ENCODE measurements at places on chromosomes 16 and 17. TPM values are rescaled to one million over a fixed set of nuclear protein-coding genes. Genes with fewer than 3 reads are reported as not detected.

- DNase-seq, result no peak
- peak overlapping the region; percentile 75 for H3K4me3 ChIP-seq
- H3K27me3 ChIP-seq, result no peaks in the 10 kb centered on the region
- peaks cover 32% of the 10 kb centered on the region for H3K36me3 ChIP-seq
- no peak overlapping the region for H3K27ac ChIP-seq
- no peaks in the 10 kb centered on the region for H3K4me1 ChIP-seq
These were observed 504 bp upstream of the COPRS start for GRCh38 chr17:31859487-31860008.

DNA sequence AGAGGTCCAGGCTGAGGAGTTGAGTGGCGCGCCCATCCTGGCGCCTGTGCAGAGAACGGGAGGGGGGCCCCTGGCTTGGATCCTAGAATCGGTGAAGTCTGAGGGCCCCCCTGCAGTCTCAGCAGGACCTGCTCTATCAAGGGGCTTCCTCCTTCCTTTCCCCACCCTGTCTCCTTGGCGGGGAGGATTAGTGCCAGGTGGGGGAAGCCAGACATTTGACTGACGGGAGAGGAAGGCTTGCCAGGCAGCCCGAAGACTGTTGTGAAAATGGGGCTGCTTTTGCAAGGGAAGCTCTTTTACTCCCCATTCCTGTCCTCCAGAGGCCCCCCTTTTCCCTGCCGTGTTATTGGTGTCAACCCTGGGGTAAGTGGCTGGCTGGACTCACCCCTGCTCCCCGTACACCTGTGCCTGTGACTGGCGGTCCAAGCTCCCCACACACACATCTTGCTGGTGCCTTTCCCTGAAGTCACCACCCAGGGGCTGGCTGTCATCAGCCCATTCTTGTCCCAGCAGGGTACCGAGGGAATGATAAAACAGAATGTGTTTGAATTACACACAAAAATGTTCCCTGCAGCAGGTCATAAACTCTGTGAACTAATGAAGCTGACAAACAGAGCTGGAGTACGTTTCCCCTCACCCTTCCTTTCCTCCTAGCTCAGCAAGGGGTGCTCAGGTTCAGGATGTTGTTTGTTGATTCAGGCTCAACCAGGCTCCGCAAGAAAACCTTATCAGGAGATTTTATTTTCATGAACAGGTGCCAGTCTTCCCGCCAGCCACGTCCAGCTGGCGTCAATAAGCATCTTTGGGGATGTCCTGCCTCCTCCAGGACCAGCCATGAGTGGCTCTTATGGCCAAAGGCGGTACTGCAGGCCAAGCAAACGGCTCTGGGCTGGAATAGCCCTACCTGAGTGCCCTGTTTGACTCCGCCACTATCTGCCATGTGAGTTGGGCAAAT lies 4.4 kb upstream of the ARMC7 start:
- H3K27ac ChIP-seq, result no peak overlapping the region
- H3K27me3 ChIP-seq, result no peaks in the 10 kb centered on the region
- peaks cover 19% of the 10 kb centered on the region for H3K4me1 ChIP-seq
- peak; percentile 98 for DNase-seq
- H3K4me3 ChIP-seq, result no peak overlapping the region

The IRX3 gene
- 15.6 TPM for total RNA-seq

The KRTAP1-5 gene
- not detected for total RNA-seq

GRCh38 chr17:37476431-37477120 lies 13.1 kb upstream of the DUSP14 start:
- peaks cover 73% of the 10 kb centered on the region for H3K36me3 ChIP-seq
- no peak for DNase-seq
- peaks cover 8% of the 10 kb centered on the region for H3K4me1 ChIP-seq
- no peak overlapping the region for H3K27ac ChIP-seq
- H3K27me3 ChIP-seq, result no peaks in the 10 kb centered on the region

DNA sequence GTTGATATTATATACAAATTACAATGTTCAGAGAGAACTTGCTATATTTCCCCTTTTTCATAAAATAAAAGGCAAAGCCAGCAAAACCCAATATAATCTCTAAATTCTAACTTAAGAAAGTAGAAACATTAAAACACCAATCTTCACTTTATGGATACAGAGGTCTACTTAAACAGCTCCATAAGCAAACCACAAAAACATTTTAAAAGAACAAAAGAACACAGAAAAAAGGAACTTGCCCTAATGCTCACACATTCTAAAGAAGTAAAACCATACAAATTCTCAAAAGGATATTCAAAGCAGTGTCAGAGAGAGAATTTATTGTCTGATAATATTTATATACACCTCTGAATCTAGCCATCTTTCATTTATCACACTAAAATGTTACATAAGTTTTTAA lies 606 bp downstream of the ABCA10 start:
- DNase-seq, result no peak
- H3K27me3 ChIP-seq, result no peaks in the 10 kb centered on the region
- no peak overlapping the region for H3K27ac ChIP-seq
- no peaks in the 10 kb centered on the region for H3K4me1 ChIP-seq

The TMEM92 gene
- total RNA-seq, result 35.8 TPM

DNA sequence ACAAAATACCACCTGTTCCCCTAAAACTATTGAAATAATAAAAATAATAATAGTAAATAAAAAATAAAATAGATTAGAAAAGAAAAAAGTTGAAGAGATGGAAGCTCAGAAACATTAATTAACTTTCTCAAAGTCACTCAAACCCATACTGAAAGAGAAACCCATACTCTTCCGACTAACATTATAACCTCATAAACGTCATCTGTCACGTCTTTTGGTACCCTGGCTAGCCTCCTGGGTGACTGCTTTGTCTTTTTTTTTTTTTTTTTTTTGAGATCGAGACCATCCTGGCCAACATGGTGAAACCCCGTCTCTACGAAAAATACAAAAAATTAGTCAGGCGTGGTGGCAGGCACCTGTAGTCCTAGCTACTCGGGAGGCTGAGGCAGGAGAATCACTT lies 7.6 kb downstream of the SLFN12L start:
- no peak for DNase-seq
- no peaks in the 10 kb centered on the region for H3K4me1 ChIP-seq
- H3K27ac ChIP-seq, result no peak overlapping the region
- H3K36me3 ChIP-seq, result no peaks in the 10 kb centered on the region
- no peak overlapping the region for H3K4me3 ChIP-seq

- no peak overlapping the region for H3K4me3 ChIP-seq
- no peak overlapping the region for H3K27ac ChIP-seq
- H3K36me3 ChIP-seq, result no peaks in the 10 kb centered on the region
- no peak for DNase-seq
- H3K4me1 ChIP-seq, result no peaks in the 10 kb centered on the region
- no peaks in the 10 kb centered on the region for H3K27me3 ChIP-seq
These were observed 113.5 kb downstream of the NPIPB5 start for GRCh38 chr16:22624038-22624799.

DNA sequence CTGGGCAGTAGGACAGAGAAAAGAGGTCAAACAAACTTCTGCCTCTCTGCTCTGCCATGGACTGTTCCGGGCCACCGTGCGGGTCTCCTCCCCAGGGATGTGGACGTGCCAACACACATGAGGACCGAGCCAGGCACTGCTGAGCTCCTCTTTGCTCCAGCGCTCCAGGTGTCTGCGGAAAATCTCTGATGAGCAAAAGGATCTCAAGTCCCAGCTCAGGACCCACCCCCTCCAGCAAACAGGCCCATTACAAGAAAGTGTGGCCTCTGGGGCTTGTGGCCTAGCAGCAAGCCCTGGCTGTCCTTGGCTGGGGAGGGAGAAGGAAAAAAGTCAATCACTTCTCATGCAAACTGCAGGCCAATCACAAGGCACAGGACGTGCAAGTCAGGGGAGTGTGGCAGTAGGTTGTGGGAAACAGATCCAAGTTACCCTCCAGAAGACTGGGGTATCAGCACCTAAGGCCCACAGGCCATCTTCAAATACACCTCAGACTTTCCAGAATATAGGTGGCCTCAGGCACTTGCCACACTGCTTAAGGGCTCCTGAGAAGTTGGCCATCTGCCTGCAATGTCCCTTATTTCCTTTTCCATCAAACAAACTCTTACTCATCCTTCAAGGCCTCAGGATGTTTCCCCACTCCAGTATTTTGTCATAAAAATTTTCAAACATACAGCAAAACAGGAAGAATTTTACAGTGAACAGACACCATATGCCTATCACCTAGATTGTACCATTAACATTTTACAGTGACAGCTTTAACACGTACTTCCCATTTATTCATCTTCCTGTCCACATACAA lies 36.0 kb upstream of the SREBF1 start:
- peaks cover 22% of the 10 kb centered on the region for H3K36me3 ChIP-seq
- H3K4me1 ChIP-seq, result peaks cover 9% of the 10 kb centered on the region
- H3K4me3 ChIP-seq, result no peak overlapping the region
- peak; percentile 44 for DNase-seq

DNA sequence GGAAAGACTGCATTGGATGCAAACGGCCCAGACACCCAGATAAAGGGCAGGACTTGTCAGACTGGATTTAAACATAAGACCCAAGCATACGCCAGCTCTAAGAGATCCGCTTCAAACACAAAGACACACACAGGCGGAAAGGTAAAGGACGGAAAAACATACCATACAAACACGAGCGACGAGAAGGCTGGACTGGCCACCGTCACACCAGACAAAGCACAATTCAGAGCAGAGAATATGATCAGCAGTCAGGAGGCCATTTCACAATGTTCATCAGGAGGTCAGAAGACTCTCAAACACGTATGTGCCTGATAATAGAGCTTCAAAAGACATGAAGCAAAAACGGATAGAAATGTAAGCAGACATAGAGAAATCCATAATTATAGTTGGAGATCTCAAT lies 84.9 kb upstream of the GNG13 start:
- no peak overlapping the region for H3K27ac ChIP-seq
- no peaks in the 10 kb centered on the region for H3K4me1 ChIP-seq
- H3K27me3 ChIP-seq, result no peaks in the 10 kb centered on the region
- H3K4me3 ChIP-seq, result no peak overlapping the region
- no peaks in the 10 kb centered on the region for H3K36me3 ChIP-seq

DNA sequence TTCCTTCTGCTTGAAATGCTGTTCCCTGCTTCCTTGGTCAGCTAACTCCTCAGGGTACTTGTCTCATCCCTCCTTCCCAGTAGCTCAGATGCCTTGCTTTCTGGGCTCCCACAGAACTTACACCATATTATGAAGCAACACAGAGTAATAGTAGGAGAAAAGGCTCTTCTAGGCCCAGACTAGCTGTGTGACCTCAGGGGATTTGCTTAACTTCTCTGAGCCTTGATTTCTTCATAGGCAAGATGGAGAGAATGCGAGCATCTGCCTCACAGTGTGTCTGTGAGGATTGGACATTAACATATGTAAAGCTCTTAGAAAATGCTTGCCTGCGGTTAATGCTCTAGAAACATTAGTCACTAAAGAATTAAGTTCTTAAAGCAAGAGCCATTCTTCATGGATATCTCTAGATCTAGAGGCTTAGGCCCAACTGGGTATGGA lies 22.3 kb upstream of the PECAM1 start:
- DNase-seq, result no peak
- no peak overlapping the region for H3K27ac ChIP-seq
- no peaks in the 10 kb centered on the region for H3K27me3 ChIP-seq
- peaks cover 8% of the 10 kb centered on the region for H3K4me1 ChIP-seq
- H3K4me3 ChIP-seq, result no peak overlapping the region

The TLCD1 gene
- 12.1 TPM for total RNA-seq

DNA sequence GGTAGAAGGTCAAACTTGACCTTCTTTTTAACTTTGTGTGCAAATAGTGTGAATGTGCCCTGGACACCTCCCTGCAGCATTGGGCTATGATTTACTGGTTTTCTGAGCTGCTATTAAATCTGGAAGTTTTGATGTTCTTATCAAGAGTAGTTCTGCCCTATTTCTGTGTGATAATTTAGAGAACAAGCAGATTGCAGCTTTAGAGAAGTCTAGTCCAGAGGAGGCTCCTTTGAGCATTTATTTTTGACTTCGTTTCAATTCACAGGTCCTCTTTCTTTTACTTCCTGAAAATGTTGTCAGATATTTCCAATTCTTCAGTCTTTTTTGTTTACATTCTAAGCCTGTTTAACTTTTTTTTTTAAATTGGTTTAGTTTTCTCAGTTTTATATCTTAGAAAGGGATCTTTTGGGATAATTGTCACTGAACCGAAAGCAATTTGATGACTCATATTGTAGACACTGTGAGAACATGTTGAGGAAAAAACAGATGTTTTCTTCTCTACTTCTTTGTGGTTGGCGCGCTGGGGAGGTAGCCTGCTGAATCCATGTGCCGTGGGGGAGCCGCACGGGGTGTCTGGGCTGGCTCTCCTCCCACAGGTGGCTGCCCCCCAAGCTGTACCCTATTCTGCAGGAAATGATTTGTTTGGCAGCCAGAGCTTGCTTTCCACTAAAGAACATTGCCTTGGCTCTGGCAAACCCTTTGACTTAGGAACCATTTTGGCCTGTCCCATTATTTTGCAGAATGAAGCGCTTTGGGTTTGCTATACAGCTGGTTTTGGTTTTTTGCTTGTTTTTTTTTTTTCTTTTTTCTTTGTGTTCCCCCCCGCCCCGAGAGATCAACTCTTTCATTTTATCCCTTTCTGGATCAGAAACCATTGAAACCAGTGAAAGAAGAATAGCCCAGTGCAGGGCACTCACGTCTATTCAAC lies 53.4 kb downstream of the MFSD11 start:
- H3K36me3 ChIP-seq, result no peaks in the 10 kb centered on the region
- DNase-seq, result no peak
- H3K27me3 ChIP-seq, result no peaks in the 10 kb centered on the region
- H3K4me3 ChIP-seq, result no peak overlapping the region
- H3K4me1 ChIP-seq, result no peaks in the 10 kb centered on the region

The OTOA gene
- total RNA-seq, result not detected

- H3K4me3 ChIP-seq, result no peak overlapping the region
- H3K27ac ChIP-seq, result no peak overlapping the region
- H3K36me3 ChIP-seq, result no peaks in the 10 kb centered on the region
- DNase-seq, result no peak
- H3K27me3 ChIP-seq, result no peaks in the 10 kb centered on the region
These were observed 88.8 kb upstream of the TNRC6C start for GRCh38 chr17:77869665-77870132.

- peak; percentile 80 for DNase-seq
- H3K36me3 ChIP-seq, result no peaks in the 10 kb centered on the region
- no peak overlapping the region for H3K27ac ChIP-seq
- H3K27me3 ChIP-seq, result no peaks in the 10 kb centered on the region
- H3K4me1 ChIP-seq, result no peaks in the 10 kb centered on the region
These were observed 2.0 kb upstream of the ARRB2 start for GRCh38 chr17:4708436-4708835.

DNA sequence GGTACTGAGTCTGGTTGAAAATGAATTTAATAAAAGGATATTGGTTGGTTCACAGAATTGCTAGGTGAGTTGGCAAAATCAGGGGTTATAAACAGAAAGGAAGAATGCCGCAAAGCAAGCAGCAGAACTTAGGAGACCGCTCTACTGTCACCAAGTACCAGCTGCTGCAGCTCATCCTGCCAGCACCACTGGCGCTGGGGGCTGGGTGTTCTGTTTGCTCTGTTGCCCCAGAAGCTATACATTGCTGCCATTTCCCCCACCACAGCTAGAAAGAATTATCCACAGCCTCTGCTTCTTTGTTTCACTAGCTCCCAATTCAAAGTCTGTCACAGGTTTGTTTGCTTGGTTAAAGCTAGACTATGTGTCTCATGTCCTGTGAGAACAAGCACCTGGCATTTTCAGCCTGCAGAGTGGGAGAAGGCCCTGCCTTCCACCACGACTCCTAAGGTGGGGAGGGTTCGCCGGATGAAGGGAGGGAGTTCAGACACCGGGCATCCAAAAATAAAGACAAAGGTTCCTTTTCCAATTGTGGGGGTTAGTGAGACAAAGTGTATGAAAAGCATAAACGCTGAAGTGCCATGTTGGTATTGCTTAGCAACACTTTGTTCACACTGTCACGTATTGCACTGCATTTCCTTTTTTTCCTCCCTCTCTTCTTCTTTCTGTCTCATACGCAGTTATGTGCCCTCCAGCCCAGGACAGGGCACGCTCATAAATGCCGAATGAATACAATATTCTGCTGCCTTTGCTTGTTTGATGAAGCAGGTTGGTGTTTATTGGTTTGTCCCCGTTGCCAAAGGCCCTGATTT lies 9.6 kb upstream of the CPD start:
- peak overlapping the region; percentile 24 for H3K27ac ChIP-seq
- DNase-seq, result no peak
- H3K27me3 ChIP-seq, result no peaks in the 10 kb centered on the region
- no peak overlapping the region for H3K4me3 ChIP-seq
- H3K36me3 ChIP-seq, result no peaks in the 10 kb centered on the region
